ENCODE measurements at places on chromosomes 4 and X. TPM values are rescaled to one million over a fixed set of nuclear protein-coding genes. Genes with fewer than 3 reads are reported as not detected.
A peak's percentile ranks its signal among the peaks of the same experiment; 100 is the strongest.

- no peak for DNase-seq
These were observed 50.4 kb downstream of the STX18 start for GRCh38 chr4:4491396-4491893.

DNA sequence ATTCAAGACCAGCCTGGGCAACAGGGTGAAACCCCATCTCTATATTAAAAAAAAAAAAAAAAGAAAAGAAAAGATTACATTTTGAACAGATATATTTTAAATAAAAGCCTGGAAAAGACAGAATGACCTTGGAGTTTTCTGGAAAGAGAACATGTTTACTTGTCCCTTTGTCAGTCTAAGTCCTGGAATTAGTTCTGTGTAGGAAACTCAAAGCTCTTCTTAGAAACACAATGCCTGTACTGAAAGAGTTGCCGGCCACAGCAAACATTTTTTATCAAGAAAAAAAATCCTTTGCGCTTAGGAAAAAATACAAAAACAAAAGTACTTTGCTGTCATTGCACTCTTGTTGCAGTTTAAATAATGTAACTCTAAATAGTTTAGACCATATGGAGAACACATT lies 59.6 kb downstream of the SMIM31 start:
- DNase-seq, result no peak

DNA sequence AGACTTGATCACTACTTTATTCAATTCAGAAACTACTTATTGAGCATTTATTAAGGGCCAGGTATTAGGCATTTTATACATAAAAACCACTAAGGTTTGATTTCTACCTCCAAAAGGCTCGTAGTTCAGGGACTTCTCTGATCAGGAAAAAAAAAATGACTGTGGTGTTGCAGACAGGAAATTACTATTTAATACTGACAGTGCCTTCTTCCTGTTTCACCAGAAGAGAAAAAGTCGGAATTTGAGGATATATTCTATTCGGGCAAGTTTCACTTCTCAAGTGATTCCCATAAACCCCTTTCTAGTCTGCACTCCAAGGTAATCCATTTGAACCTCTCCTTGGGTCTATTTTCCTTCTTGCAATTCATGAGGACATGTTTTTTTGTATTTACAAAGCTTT lies 15.3 kb upstream of the TASL start:
- DNase-seq, result no peak

- DNase-seq, result no peak
These were observed 270.2 kb upstream of the TAPT1 start for GRCh38 chr4:16496501-16496900.

GRCh38 chr4:43547561-43547960 lies 655.0 kb downstream of the GRXCR1 start:
- no peak for DNase-seq

DNA sequence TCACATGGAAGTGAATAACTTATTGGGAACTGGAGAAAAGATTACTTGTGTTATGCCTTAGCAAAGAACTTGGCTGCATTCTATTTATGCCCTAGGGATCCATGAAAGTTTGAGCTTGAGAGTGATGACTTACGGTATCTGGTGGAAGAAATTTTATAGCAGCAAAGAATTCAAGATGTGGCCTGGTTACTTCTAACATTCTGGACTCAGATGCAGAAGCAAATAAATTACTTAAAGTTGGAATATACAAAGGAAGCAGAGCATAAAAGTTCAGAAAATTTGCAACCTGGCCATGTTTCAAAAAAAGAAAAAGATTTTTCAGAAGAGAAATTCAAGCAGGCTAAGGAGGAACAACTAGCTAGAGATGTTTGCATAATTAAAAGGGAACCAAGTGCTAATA lies 252.3 kb upstream of the WDFY3 start:
- DNase-seq, result no peak

GRCh38 chr4:75699299-75699698 lies 25.1 kb upstream of the USO1 start:
- DNase-seq, result no peak

DNA sequence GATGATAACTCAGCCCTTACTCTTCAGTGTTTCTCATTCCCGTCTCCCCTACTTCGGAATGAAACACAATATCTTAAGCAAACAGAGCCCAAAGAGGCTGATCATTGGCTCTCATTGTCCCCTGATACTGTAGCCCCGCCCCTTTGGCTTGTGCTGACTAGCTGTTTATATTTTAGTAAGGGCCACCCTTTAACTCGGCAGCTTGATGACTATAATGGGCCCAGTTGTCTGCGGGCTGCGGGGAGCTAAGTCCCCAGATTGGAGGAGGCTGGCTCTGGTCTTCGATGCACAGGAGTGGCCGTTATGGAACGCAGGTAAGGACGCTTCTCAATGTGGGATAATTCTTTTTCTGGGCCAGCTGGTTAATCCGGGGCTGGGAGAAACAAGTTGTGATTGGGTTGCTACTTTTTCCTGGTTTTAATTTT lies at the start of gene TRIM2:
Gene TRIM2 (plus strand): TSS at position 197 of the 425 bp plus-strand sequence. CDS start 88 bp downstream, at position 285.
- no peak for DNase-seq

DNA sequence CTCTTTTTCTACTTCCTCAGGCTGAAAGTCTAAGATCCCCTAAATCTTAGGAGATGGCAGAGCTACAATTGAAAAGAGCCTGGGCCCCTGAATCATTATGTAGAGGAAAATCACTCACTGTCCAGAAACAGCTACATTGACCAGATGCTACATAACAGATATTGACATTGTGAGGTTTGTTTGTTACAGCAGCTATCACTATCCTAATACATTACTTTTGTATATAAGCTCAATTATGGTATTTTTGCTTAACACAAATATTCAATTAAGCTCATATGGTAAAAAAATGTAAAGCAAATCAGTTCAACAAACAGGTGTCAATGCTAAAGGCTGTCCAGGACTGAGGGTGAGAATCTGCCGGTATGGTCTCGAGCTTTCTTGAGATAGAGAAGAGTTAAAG lies 89.4 kb downstream of the LDB2 start:
- no peak for DNase-seq

DNA sequence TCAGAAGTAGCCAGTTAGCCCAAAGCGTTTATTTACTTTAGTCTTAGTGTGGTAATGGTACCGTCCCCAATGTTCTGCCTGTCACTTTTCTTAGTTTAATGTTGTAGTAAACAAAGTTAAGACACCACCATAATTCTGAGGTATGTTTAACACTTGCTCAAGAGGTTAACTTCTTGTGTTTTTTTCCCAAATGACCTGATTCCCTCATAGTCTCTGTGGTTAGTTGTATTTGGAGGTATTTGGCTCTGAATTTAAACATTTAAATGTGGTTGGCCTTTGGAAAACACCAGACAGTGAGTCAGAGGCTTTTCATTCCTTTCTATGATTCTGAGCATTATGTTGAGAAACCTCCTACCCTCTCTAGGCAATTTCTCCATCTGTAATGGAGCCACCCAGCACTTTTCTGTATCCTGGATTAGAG lies 47.9 kb downstream of the CXCL1 start:
- no peak for DNase-seq

DNA sequence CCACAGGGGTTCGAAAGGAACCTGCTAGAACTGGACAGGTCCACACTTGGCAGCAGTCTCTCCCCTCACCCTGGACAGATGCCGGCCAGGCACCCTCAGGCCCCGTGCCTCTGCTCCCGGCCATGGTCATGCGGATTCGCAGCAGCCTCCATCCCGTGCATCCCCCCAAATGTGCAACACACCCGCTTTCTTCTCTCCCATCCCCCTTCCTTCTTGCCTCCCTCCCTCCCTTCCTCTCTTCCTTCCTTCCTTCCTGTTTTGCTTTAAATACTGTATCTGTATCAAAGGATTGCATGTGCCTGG lies 35.0 kb upstream of the HMX1 start:
- DNase-seq, result peak; percentile 47

DNA sequence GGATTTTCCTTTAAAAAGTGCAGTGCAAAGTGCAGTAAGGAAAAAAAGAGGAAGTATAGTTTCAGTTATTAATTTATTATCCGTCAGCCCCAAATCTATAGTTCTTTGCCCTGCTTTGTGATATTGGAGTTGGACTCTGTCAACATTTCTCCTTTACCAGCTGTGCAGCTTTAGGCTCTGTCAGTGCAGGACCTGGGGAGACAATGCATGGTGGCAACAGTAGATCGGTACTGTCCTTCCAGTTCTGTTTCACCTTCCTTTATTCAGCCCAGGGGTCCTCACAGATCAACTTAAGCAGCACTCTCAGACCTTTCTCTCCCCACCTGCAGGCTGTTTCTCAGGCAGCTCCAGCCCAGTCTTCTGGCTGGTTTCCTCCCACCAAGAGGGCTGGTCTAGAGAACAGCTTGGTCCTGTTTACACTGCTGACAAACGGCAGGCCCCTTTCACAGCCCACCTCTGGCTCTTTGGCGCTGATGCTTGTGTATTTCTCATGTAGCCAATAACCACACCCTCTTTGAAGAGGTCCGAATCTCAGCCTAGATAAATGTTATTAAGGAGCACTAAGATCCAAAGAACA lies 71.6 kb downstream of the MCUB start:
- no peak for DNase-seq

- DNase-seq, result no peak
These were observed 15.7 kb upstream of the MSX1 start for GRCh38 chr4:4843635-4844291.

DNA sequence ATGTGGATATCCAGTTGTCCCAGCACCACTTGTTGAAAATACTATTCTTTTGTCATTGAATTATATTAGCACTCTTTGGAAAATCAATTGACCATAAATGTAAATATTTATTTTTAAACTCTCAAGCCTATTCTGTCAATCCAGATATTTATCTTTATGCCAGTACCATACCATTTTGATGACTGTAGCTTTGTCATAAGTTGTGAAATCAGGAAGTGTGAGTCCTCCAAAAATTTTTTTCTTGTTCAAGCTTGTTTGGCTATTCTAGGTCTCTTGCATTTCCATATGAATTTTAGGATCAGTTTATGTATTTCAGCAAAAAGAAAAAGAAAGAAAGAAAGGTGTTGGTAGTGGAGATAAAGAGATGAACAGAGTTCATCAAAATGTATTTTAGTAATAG lies 8.2 kb upstream of the SMPX start:
- DNase-seq, result no peak

Gene HSD17B10
- 72.7 TPM for total RNA-seq

Gene HSPA4L
- 9.9 TPM for total RNA-seq

Gene GRIA2
- total RNA-seq, result 1.6 TPM

Gene SERTM2
- 0.28 TPM for total RNA-seq

Gene HTT-AS
- not detected for total RNA-seq

Gene FMR1NB
- not detected for total RNA-seq

Gene FAM184B
- total RNA-seq, result not detected

Gene WDR17
- total RNA-seq, result 3.0 TPM

Gene KCND1
- 6.3 TPM for total RNA-seq

Gene IRS4
- not detected for total RNA-seq

Gene MMRN1
- 72.8 TPM for total RNA-seq
